ENCODE measurements at places on chromosomes 3 and 15.

GRCh38 chr3:189132231-189132671 is 39.5 kb upstream of the TPRG1 start:
- peak; percentile 58 for DNase-seq

GRCh38 chr15:87881026-87881425 is 375.5 kb downstream of the NTRK3 start:
- DNase-seq, result no peak

GRCh38 chr15:31272558-31273257 is 53.9 kb upstream of the KLF13 start:
- DNase-seq, result no peak

DNA sequence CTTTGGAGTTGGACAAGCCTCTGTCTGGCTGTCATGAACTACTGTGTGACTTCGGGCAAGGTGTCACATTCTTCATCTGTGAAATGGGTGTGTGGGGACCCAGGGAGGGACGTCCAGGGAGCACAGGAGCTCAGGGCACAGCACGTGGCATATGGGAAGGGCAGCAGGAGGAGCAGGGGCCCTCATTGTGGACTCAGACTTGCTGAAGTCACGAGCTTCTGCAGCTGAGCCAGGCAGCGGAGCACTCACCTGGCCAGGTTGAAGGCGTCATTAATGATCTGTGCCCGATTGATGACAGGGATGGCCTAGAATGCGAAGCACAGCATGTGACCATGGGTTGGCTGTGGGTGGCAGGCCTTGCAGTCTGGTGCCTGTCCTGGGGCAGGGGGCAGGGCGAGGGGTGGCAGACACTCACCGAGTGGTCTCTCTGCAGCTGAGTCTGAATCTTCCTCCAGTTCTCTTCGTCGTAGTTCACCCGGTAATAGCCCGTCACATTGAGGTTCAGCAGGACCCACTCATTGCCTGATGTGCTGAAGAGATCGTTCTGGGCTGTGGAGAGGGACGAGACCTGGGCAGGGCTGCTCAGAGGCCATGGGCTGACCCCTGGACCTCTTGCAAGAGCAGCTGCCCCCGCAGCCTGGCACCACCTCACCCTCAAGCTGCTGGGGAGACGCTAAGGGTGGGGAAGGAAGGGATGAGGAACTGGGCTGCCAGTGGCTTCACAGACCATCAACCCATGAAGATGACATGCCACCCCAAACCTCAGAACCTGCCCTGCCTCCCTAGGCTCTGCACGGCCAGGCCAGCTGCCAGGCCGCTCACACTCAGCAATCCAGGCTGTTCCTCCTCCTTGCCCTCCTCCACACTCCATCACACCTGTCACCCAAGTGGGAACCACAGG is 15.4 kb downstream of the ANPEP start:
- DNase-seq, result no peak

DNA sequence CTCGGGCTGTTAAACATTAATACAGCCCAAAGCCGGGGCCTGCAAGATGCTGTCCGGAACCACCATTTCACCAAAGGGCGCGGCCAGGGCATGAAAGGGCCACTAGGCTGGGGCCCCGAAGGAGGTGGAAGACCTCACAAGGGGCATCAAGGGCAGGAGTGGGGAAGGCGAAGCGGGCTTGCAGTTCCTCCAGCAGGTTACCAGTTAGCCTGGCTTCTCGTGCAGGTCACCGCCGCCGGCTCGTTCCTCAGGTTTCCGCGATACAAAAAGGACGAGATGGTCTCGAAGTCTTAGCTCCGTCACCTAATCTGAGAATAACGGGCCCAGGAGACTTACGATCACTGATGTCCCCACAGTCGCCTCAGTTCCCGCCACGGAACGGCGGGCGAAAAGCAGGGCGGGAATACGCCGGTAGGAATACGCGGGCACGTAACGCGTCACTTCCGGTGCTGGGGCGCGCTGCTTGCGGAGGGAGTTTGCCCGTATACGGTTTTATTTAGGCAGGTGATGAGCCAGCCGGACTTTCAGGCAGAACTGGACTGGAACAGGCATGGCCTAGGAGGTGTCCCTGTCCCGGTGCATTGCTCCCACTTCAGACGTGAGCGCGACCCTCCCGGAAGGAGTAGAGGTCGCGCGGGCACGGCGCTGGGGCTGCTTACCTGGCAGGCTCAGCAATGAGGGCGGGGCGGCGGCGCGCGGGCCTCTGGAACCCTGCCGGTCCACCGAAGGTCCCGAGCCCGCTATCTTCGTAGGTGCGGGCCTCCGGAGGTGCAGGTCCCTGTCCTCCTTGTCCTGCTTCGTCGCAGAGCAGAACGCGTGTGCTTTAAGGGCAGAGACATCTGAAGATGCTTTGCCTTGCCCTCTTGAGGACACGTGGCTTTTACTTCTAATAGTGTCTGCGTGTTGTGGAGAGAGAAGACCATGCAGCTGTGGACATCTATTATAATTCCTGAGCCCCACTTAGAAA is at the start of gene RFC4:
Gene RFC4, minus strand, starts transcription at position 394 of the 967 bp plus-strand sequence. CDS start 1,769 bp downstream, outside the sequence.
- DNase-seq, result peak; percentile 82

- no peak for DNase-seq
These were observed 59.6 kb upstream of the RPL32 start for GRCh38 chr3:12900885-12901411.

GRCh38 chr3:76203578-76203977 is 418.2 kb upstream of the ZNF717 start:
- no peak for DNase-seq

GRCh38 chr3:39141171-39141995 is 12.0 kb downstream of the CSRNP1 start:
- no peak for DNase-seq

GRCh38 chr15:73190189-73190601 is 137.9 kb downstream of the NEO1 start:
- DNase-seq, result no peak

DNA sequence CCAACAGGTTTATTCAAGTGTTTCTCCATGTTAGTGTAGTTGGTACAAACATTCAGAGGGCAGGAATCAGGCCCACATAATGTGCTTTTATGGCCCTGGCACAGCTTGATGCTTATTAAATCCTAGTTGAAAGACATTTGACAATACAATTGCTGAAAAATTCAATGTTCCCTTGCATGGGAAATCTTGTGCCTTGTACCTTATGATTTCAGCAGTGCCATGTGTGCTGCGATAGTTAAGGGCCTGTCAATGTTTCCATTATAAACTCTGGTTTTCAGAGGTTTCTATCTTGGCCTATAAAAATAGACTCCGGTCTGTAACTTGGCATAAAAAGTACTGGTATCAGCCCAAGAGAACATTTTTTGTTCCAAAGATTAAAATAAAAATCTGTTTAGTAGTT is 207.2 kb downstream of the TBC1D5 start:
- DNase-seq, result no peak

DNA sequence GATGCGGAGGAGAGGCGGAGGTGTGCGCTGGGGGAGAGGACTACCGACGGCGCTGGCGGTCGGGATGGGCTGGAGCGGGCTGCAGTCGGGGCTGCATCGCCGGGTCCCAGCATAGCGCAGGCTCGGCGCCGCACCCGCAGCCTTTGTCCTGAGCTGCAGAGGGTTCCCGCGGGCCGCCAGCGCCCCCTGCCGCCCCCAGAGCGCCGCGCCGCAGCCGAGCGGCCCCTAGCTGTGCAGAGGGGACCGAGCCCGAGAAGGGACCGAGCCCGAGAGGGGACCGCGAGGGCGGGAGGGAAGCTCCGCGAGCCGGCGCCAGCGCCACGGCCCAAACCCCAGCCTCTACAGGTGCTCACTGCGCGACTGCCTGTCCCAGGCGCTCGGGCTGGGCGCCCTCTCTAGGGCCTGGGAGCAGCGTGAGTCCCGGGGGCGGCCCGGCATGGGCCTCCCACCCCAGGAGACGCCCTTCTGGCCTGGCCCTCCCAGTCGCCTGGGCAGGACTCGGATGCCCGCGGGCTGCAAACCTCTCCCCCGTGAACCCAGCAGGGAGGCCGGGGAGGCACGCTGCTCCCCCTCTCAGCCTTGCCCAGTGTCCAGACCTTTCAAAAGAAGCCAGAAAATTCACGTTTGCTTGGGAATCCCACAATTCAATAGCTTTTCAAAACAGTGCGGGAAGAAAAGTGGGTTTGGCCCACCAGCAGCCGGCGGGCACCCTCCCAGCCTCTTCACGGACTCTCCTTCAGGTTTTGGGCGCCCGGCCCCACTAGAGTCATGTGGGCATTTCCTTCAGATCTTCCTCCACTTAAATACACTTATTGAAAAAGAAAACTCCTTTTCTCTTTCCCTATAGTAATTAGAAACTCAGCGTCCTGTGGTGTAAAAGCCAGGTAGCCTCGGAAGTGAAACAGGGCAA is 134.7 kb downstream of the TPRA1 start:
- peak; percentile 60 for DNase-seq

DNA sequence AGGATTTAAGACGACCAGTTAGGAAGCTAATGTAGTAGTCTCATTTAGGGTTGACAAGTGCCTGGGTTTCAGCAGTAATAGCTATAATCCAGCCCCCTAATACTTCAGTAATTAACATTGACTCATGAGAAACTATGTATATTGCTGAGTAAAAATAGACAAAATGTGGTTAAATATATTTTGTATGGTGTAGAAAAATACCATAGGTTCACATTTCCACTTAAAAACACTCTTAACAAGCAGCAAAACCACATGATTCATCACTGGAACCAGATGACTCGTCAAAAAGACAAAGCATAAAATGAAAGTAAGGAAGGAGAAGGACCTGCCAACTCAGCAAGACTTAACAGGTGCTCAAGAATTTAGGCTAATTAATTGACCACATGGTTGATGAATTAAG is 288.9 kb downstream of the EFHB start:
- no peak for DNase-seq

GRCh38 chr3:159843840-159844730 is 144.6 kb upstream of the IL12A start:
- DNase-seq, result no peak

- DNase-seq, result no peak
These were observed 554.0 kb downstream of the NSUN3 start for GRCh38 chr3:94616833-94617232.

GRCh38 chr3:81753416-81754027 is 7.9 kb downstream of the GBE1 start:
- DNase-seq, result no peak

GRCh38 chr15:92952458-92952850 is 52.3 kb downstream of the CHD2 start:
- no peak for DNase-seq

GRCh38 chr15:89521605-89522004 is 25.2 kb upstream of the RHCG start:
- DNase-seq, result no peak

DNA sequence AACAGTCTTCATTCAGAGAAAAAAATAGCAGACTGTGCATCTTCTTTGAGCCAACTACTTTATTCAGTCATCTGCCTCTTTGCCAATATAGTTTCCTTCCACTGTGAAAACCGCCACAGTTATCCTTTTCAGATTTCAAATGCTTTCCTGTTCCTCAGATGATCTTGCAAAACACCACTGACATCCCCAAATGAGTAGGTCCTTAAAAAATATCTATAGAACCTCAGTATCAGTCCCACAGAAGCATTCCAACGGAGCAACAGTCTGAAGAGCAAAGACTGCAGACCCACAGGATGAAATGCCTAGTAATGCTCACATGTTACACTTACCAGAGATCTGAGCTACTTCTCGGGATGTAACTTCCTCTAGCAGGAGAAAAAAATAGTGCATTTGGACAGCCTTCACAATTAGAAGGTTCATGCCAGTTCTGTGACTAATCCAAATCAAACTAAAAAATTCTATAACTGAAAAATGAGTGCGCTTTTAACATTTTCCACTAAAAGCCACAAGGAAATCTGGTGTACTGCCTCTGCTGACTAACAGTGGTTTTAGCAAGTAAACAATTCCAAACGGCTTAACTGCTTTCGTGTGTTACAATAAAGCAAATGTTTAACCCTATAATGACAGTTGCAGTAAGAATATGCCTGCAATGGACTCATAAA is at the start of gene ANKRD28:
Gene ANKRD28, minus strand, starts transcription at position 338 of the 662 bp plus-strand sequence. CDS start 1,458 bp downstream, outside the sequence.
- no peak for DNase-seq

DNA sequence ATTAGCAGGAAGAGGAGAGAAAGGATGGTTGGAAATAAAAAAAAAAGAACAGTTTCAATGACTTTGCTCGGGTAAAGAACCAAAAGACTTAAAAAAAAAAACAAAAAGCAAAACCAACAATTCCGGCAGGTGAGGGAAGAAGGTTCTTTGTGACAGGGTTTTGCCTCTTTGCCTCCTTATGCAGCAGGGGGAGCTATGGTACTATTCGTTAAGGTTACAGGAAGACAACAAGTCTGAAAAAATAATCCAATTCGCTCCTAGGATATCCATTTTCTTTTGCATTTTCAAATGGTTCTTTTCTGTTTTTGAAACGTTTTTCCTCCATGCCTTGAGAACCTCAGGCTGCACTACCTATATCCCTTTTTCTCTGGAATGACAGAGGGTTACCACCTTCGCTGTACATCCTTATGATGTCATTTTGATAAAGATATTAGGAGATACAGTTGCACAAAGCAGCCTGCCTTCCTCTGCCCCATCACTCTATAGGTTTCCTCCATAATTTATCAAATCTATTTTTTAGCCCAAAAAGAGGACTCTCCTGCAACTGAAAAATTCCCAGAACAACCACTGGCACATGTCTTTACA is 55.0 kb downstream of the CFAP20DC start:
- DNase-seq, result no peak

GRCh38 chr3:184335291-184335660 is 2.1 kb upstream of the FAM131A start:
- DNase-seq, result no peak

- no peak for DNase-seq
These were observed 1031.7 kb upstream of the CFAP20DC start for GRCh38 chr3:60081381-60082095.

DNA sequence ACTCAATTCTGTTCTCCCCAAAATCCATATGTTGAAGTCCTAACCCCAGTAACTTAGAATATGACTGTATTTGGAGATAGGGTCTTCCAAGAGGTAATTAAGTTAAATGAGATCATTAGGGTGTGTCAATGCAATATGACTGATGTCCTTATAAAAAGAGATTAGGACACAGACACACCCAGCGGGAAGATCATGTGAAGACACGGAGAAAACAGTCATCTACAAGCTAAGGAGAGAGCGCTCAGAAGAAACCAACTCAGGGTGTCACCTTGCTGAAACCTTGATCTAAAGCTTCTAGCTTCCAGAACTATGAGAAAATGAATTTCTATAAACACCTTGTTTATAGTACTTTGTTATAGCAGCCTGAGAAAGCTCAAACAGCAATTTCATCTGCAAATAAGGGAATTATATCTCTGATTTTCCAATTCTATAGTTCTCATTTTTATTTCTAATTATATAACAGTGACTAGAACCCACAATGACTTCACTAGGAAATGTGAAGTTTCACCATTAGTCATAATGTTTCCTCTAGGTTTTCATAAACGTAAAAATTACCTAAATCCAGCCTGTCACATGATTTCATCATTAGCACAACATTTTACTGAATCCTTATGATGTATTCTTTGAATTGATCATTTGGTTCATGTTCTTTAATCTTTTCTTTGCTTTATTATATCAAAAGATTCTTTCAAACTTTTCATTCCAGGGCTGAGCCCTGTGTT is 459.1 kb upstream of the MDFIC2 start:
- DNase-seq, result no peak

DNA sequence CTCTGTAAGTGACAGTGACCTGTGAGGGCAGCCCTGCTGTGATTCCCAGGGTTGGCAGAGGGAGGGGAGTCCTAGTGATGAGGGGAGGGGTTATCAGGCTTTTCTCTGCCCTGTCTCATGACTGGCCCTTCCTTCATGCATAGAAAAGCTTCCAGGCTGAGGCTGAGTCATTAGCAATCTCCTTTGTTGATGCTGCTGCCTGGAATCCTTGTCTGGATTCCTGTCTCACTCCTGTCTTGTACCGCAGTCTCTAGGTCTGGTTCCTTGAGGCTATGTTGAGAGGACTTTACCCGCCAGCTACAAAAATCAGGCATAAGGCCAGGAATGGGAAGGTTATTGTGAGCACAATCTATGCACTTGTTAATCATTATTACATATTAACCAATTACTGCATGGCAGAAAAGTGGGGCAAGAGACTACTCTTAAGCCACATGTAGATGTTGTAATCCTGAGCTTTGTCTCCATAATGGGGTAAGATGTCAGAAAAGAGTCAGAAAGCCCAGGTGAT is 7.2 kb downstream of the KLHL6 start:
- no peak for DNase-seq
